NCI-H1048 (cell line): ENCODE measurements at places on chromosomes 2 and 18.

GRCh38 chr2:219957820-219958219, 330.4 kb downstream of the SLC4A3 start:
- DNase-seq: no peak

DNA sequence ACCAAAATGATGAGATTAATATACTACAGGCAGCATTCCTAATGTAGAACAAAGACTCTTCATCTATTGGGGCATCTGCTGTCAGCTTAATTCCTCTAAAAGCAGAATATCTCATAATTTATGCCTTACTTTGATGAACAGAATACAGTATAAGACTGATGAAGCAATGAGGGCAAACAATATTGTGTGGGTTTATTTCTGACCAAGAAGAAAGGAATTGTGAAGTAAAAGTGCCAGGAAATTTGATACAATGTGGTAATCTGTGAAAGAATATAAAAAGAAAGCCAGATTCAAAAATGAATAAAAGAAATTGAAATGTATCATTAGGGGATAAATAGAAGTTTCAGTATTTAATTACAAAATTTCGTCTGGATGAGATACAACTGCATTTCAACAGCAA, 78.8 kb upstream of the TTC21B start:
- DNase-seq: no peak

- DNase-seq: no peak
Measured at GRCh38 chr2:41101281-41101680, 649.4 kb upstream of the SLC8A1 start.

DNA sequence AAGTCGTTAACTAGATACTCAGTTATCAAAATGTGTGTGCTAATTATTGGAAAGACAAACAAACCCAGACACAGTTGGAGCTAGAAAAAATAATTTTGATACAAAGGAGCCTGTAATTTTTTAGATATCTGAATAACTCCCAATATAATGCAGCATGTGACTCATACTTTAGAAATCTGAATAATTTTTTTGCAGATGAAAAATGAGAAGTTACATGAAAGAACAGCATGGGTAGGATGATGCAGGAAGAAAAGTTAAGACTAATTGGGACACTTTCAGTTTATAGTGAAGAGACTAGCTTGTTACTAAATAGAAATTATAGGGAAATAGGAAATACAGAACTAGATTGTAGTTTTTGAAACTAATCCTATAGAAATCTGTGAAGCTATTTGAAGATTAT, 945.8 kb downstream of the CBLN2 start:
- no peak for DNase-seq

DNA sequence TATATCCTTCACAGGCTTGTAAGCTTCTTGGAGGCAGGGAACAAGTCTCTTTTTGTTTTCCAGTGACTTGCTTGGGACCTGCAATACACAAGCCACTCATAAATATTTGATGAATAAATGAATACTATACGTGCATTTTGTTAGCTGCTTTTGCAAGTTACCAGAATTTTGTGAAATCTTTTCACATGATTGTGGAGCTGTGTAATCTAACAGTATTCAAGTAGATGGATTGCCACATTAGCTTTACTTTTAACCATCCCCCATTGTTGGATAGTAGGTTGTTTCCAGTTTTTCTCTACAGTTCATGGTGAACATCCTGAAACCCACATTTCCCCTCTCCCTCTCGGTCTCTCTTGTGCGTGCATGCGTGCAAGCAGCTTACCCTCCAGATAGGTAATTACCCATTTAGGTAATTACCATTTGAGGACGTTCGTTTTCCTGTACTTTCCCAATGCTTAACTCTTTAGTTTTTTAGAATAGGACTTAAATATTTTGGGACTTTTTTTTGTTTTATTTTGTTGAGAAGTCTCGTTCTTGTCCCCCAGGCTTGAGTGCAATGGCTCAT, 12.5 kb downstream of the ZNF407 start:
- DNase-seq: no peak

DNA sequence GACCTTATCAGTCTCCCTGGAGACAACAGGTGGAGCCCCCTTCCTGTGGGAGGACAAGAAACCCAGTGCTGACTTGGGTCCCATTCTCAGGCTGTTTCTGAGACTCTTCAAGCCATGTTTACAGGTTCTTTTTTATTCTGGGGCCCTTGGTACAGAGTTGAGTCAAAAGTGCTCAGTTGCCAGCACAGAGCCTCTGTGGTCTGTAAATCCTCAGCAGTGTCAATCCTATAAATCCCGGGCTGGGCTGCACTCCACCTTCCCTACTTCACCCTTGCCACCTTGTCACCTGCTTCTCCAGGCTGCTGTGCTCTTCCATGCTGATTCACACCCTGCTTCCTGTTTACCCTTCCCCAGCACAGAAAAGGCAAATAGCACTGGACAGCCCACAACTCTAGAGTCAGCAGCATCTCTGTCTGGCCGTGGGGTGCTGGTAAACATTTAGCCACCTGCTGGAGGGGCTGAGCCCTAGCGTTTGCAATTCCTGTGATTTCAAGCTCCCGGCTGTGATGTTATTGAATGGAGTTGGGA, 74.7 kb downstream of the TNFRSF11A start:
- DNase-seq: no peak

GRCh38 chr18:10145546-10145945, 231.7 kb downstream of the VAPA start:
- no peak for DNase-seq

- no peak for DNase-seq
Measured at GRCh38 chr2:121333834-121334558, 49.0 kb upstream of the TFCP2L1 start.
